Activated T-helper 2 cell treated with anti-CD3 and anti-CD28 coated beads, Interferon-gamma antibody, Interleukin-2, Interleukin-4, amounts not matched to agents 10 μg/mL and 5 μg/mL and 100 μg/mL, durations not matched to agents 14 hours and 24 hours and 36 hours (primary cell): ENCODE measurements at places on chromosomes 4 and X.

DNA sequence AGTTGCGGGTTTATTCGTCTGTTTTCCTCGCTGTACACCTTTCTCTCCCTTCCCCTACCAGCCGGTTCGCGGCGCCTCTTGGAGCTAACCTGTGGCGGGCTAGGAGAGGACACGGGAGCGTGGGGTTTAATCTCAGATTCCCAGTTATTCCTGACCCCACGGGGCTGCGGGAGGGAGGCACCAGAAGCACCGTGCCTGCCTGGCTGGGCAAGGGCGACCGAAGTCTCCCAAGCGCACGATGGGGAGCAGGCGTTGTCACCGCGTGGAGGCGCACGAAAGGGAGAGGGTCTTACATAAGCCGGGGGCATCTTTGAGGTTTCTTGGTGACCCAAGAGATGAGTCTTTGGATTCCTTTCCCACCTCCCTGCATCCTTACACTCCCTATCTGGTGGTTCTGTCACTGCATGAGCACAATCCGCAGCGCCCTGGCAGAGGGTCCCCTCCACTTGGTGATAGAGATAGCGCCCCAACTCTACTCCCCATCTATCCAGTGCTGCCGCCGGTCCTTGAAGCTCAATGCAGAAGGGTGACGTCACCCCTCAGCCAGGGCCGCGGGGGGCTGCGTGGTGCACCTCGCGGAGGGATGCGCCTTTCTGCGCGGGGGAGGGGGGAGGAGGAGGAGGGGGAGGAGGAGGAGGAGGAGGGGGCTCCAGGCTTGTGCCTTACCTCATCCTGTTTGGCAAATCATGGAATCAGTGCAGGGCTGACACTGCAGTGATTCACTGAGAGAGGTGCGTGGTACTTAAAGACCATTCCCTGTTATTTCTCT lies 793 bp downstream of the TSPAN7 start:
- H3K27ac ChIP-seq: no peak overlapping the region
- H3K27me3 ChIP-seq: peaks cover 22% of the 10 kb centered on the region
- H3K4me1 ChIP-seq: peaks cover 2% of the 10 kb centered on the region
- DNase-seq: no peak

DNA sequence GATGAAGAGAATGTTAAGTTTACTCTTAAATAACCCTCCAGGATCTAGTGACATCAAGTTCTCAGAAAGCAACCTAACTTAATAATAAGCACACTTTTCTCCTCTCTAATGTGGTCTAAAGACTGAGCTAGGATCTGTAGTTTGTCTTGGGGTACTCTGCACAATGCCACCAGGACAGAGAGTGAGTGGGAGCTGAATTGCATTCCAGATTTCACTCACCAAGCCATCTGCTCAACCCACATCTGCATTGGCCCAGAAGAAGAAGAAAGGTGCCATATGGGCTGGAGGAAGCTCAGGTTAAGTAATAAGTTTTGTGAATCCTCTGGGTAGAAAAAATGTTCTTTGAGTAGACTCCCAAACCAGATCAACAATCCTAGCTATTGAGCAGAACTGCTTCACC lies 384.6 kb downstream of the PPP3CA start:
- H3K27me3 ChIP-seq: peaks cover 8% of the 10 kb centered on the region
- DNase-seq: no peak
- no peak overlapping the region for H3K4me3 ChIP-seq
- H3K36me3 ChIP-seq: no peaks in the 10 kb centered on the region
- no peaks in the 10 kb centered on the region for H3K4me1 ChIP-seq

- H3K27ac ChIP-seq: no peak overlapping the region
- peaks cover 11% of the 10 kb centered on the region for H3K27me3 ChIP-seq
These were observed 11.4 kb downstream of the L1CAM start for GRCh38 chrX:153874366-153875125.

DNA sequence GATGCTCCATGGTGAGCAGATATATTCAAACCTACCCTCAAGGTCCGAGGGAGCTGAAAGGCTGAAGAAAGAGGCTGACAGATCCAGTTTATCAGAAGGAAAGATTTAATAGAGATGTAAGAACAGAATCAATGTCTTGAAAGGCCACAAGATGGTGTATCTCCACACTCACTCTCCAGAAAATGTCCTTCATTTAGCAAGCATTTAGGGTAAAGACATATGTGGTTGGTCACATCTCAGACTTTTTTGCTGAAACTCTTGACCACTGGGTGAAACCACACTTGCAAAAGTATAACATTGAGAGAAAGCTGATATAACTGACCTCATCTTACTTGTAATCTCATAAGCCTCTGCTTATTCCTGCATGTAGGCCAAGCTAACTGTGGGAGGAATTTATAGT lies 745.8 kb upstream of the GALNTL6 start:
- H3K27ac ChIP-seq: no peak overlapping the region
- H3K4me3 ChIP-seq: no peak overlapping the region
- H3K4me1 ChIP-seq: no peaks in the 10 kb centered on the region
- no peaks in the 10 kb centered on the region for H3K36me3 ChIP-seq
- no peak for DNase-seq

- H3K4me1 ChIP-seq: no peaks in the 10 kb centered on the region
- no peak overlapping the region for H3K4me3 ChIP-seq
- no peaks in the 10 kb centered on the region for H3K36me3 ChIP-seq
- no peak for DNase-seq
- H3K27me3 ChIP-seq: peaks cover 16% of the 10 kb centered on the region
These were observed 135.0 kb upstream of the SCML1 start for GRCh38 chrX:17602245-17602644.

GRCh38 chr4:4717692-4718091 lies 141.8 kb upstream of the MSX1 start:
- no peak overlapping the region for H3K4me3 ChIP-seq
- no peak for DNase-seq
- H3K27me3 ChIP-seq: no peaks in the 10 kb centered on the region
- no peak overlapping the region for H3K27ac ChIP-seq
- no peaks in the 10 kb centered on the region for H3K36me3 ChIP-seq
